ENCODE measurements at places on chromosomes 4 and X. TPM values are rescaled to one million over a fixed set of nuclear protein-coding genes. Genes with fewer than 3 reads are reported as not detected.

Gene CSN1S1
- not detected for total RNA-seq

Gene RHOXF2
- total RNA-seq: not detected

DNA sequence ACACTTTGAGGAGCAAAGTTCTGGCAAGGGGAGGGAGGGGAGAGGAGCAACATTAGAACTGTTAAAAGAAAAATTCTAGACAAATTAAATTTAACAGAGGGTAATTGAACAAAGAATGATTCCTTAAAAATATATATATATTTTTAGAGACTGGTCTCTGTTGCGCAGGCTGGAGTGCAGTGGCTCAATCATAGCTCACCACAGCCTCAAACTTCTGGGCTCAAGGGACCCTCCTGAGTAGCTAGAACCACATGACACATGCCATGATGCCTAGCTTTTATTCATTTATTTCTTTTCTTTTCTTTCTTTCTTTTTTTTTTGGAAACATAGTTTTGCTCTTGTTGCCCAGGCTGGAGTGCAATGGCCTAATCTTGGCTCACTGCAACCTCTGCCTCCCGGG is 19.1 kb upstream of the SPINK2 start:
- DNase-seq: no peak

GRCh38 chr4:73869130-73870055 is at the start of gene CXCL1:
TSS of gene CXCL1 (plus strand) at chr4:73869393. CDS start at chr4:73869471, 78 bp downstream.
- DNase-seq: peak; percentile 61

GRCh38 chr4:184282251-184282713 is 64.6 kb upstream of the ENPP6 start:
- peak; percentile 21 for DNase-seq

GRCh38 chrX:108126661-108127060 is 35.1 kb downstream of the ATG4A start:
- DNase-seq: no peak

- no peak for DNase-seq
These were observed 74.6 kb downstream of the MXRA5 start for GRCh38 chrX:3271834-3272186.

DNA sequence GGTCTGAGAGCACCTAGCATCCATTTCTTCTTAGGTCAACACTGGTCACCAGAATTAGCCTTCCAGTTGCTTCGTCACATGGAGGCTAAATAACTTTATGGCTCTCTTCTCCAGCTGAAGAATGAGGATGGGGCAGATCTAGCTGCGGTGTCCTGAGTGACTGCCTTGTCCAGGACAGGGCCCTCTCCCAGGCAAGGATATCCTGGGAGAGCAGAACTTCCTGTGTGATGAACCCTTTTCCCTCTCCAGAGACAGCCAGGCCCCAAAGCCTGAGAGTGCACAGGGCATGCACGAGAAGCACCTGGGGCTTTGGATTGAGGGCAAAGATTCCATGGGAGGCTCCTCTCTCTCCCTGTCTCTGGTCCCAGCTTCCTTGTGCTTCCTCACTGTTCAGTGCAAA is 108.2 kb upstream of the MAMLD1 start:
- DNase-seq: no peak

Gene SMAD1
- total RNA-seq: 44.3 TPM

- no peak for DNase-seq
These were observed 56.2 kb upstream of the RAPGEF2 start for GRCh38 chr4:159046683-159047082.

Gene POU3F4
- total RNA-seq: not detected

DNA sequence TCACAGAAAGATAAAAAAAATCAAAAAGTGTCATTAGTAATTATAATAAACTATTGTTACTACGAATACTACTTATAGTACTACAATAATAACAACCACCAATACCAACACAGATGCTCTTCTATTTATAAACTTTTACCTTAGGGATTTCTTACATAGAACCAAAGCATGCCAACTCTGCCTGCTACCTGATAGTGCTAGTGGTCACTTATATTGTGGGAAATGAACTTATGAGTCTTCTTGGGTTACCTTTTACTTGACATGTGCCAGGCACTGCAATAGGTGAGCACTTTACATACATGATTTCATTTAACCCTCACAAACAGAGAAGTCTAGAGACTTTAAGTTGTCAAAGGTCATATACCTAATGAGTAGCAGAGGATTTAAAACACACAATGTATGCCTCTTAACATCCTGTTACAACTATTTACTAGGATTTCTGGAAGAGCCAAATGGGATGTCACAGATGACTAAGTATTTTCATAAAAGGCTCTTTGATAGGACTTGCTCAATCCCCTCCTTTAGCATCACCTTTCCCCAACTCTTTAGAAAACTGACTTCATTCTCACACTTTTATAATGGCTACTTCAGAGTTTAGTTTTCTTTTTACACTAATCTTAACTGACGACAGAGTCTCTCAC is 265.2 kb downstream of the CHIC1 start:
- no peak for DNase-seq

DNA sequence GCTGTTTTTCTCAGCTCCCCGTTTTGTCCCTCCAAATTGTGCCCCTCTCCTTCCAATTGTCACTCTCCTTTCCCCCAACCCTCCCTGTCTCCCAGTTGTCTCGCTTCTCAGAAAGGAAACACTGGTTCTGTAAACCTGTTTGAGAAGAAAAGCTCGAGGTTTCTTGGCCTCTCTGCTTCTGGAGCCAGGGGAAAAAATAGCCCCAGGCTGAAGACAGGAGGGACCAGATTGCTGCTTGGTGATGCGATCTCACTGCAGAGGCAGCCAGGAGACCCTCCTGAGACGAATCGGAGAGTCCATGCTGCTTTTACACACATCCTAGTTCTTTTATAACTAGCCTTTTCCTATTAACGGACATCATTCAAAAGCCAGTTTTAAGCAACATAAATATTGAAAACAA is 21.2 kb downstream of the TRIML1 start:
- no peak for DNase-seq

DNA sequence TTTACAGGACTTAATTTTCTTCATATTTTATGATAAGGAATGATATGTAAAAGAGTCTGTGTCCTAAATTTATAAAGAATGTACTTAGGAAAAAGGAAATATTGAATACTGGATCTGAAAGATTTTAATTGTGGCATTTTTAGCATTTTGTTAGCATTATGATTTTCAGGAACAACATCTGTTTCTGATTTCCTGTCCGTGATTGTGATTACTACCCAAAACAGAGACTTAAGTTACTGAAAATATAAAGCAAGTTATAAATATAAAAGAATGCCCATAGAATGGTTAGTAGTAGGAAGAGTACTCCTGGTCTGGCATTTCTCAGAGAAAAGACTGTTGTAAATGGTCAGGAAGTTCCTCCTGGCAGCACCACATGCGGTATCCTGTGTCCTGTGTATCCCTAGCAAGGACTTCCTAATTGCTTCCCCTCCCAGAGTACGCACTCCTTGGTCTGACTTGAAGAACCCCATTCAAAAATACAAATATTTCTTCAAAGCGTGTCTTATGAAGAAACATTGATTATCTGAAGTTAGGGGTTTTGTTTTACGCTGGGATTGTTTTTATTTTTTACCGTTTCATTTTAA is 88.9 kb downstream of the RS1 start:
- DNase-seq: no peak

DNA sequence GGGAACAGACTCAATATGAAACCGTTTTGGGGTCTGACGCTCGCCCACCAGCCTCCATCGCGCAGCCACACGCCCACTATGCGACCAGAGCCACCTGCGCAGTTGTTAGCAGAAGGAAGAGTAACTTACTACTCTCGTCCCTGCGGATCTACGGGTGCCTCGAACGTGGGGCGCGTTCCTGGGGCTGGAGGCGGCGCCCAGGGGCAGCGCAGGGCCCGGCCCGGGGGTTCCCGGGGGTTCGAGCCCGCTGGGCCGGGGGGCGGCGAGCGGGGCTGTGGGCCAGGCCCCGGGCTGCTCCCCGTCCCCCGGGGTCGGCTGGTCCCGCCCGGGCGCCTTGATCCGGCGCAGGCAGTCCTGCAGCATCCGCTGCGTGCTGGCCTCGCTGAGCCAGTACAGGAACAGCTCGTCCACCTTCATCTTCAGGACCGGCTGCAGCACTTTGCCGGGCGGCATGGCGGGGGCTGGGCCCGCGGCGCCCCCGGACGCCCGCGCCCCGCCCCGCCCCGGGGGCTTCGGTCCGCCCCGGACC is 404 bp downstream of the PPP2R3B start:
- peak; percentile 41 for DNase-seq

DNA sequence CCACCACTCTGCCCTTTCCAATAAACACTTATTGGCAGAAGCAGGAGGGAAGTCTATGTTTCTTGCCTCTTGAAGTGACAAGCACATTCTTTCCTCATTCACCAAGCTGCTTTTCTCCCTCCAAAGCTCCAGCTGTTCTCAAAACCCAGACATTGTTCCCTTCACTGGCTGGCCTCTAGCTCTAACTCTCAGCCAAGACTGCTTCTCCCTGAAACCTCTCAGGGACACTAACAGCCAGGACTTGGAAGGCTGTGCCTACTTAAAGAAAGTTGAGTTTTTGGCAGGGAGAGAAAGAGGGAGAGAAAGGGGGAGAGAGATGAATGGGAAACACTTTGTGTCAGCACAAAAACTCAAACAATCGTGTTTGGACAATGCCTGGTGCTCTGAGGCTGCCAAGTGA is 99.5 kb downstream of the COX18 start:
- peak; percentile 66 for DNase-seq

Gene DGKK
- total RNA-seq: 0.19 TPM

Gene TKTL2
- not detected for total RNA-seq

DNA sequence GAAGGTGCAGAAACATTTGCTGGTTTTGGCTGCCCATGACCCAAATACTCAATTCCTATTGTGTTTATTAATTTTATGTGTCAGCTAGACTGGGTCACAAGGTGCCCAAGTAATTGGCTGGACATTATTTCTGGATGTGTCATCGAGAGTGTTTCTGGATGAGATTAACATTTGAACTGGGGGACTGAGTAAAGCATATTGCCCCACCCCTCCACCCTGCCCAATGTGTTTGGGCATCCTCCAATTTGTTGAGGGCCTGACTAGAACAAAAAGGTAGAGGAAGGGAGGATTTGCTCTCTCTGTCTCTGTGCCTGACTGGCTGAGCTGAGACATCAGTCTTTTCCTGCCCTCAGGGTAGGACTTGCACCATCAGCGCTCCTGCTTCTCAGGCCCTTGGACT is 29.7 kb upstream of the LCORL start:
- no peak for DNase-seq

- no peak for DNase-seq
These were observed 822 bp upstream of the PFKFB1 start for GRCh38 chrX:54994668-54995351.

GRCh38 chr4:174277433-174277832 is 6.0 kb downstream of the FBXO8 start:
- DNase-seq: no peak

DNA sequence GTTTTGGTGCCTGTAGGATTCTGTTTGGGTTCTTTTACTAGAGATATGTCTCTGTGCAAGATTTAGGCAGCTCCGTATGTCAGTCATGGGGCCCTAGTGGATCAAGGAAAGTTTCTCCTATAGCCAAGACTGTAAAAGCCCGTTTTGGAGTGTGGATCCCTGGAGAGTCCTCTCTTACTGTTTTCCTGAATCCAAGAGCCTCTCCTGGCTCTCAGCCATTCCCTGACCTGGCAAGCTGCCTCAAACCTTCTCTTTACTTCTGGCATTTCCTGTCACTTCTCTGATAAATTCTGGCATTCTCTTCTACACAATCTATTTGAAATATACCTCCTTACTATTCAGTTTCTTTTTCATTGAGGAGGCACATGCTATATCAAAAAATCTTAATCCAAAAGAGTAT is 41.4 kb downstream of the DCAF12L2 start:
- no peak for DNase-seq

DNA sequence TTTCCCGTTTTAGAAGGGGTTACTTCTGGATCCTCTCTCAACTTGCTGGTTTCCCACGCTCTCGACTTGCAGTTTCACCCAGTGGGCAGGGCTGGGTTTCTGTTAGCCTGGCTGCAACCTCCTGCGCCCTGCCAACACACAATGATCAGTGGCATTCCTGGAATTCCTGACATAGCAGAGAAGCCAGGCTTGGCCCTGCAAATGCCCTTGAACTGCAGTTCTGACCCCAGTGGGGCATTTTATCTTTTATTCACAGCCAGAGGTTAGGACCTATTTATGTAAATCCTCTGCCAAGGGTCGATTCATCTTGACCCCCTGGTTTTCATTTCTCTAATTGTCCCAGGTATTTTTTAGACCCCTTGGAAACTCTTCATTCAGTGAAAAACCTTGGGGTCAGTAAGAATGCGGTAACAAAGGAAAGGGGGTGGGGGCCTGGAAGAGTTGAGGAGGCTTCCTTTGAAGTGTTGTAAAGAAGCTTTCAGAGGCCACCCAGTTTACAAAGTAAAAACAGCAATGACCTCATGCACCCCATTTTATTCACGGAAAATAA is 217.6 kb downstream of the ZNF674 start:
- peak; percentile 87 for DNase-seq

GRCh38 chr4:6439120-6439762 is 33.2 kb downstream of the PPP2R2C start:
- no peak for DNase-seq

- peak; percentile 86 for DNase-seq
These were observed 7.6 kb upstream of the BST1 start for GRCh38 chr4:15695240-15695699.

Gene TMEM47
- 85.2 TPM for total RNA-seq

- no peak for DNase-seq
These were observed 222.2 kb downstream of the KCNIP4 start for GRCh38 chr4:21726255-21726815.

Gene NAA11
- total RNA-seq: not detected

Gene MAGEB1
- not detected for total RNA-seq

- DNase-seq: no peak
These were observed 147.3 kb downstream of the PCDH7 start for GRCh38 chr4:30867427-30867826.

DNA sequence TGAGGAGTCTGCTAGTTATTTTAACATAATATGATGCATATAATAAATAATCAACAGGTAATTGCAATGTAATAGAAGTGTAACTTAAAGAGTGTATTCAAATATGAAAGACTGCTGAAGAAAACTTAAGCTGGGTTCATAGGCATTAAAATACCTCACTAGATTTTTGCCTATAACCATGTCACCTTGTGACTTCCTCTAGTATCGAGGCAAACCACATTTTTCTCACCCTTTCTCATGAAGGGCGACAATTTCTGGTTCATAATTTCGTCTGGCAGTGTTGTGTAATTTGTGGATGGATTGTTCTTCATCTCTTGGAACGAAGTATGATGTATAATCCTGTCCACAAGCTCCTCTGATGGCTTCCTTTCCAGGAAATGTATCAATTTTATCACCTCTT is 16.0 kb downstream of the SULT1E1 start:
- DNase-seq: no peak

Gene ZNF630
- 2.1 TPM for total RNA-seq

DNA sequence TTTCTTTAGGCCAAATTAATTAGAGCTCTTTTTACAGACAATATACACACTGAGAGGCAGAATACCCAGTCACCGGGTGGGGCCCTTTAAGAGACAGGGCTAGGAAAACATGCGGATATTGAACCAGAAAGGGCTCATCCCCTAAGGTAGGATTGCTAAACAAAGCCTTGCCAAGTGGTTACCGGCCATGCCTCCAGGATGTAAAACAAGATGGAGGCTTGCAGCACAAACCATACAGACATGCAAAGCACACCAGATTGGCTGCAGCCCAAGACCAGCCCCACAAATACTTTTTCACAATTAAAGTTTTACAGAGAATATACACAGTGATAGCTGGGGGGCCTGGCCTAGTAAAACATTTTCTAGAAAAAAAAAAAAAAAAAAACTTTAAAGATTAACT is 210.0 kb downstream of the KLHL4 start:
- no peak for DNase-seq

All from neural progenitor cell (in vitro differentiated cells).